Stimulated activated CD4-positive, alpha-beta T cell treated with anti-CD3 and anti-CD28 coated beads, Interleukin-12 subunit alpha, Interleukin-12 subunit beta, amount 100 ng/mL, for 48 hours (primary cell): ENCODE measurements at places on chromosomes 1 and 21.

DNA sequence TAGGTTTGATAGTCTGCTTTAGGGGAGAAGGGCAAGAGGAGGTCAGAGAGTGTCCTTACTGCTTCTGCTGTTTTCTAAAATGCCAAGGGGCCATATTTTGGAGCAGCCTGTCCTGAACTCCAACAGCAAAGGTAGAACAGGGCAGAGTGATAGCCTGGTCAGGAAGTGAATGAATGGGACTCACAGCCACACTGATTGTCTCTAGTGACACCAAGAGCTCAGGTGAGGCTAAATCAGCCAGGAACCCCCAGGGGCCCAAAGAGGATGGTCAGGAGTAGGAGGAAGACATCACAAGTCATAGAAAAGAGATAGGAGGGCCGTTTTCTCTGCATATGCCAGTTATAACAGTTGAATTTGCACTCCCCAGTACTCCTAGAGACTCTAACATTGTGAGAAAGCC lies 97.4 kb upstream of the DUSP10 start:
- no peak for DNase-seq

GRCh38 chr1:204199579-204199978 lies 3.3 kb upstream of the KISS1 start:
- no peak for DNase-seq

- DNase-seq: no peak
These were observed 39.1 kb downstream of the COL11A1 start for GRCh38 chr1:103069201-103069600.

- no peak for DNase-seq
These were observed 3.5 kb downstream of the GNAT2 start for GRCh38 chr1:109615879-109616278.

GRCh38 chr1:205735218-205735617 lies 14.8 kb downstream of the NUCKS1 start:
- no peak for DNase-seq

DNA sequence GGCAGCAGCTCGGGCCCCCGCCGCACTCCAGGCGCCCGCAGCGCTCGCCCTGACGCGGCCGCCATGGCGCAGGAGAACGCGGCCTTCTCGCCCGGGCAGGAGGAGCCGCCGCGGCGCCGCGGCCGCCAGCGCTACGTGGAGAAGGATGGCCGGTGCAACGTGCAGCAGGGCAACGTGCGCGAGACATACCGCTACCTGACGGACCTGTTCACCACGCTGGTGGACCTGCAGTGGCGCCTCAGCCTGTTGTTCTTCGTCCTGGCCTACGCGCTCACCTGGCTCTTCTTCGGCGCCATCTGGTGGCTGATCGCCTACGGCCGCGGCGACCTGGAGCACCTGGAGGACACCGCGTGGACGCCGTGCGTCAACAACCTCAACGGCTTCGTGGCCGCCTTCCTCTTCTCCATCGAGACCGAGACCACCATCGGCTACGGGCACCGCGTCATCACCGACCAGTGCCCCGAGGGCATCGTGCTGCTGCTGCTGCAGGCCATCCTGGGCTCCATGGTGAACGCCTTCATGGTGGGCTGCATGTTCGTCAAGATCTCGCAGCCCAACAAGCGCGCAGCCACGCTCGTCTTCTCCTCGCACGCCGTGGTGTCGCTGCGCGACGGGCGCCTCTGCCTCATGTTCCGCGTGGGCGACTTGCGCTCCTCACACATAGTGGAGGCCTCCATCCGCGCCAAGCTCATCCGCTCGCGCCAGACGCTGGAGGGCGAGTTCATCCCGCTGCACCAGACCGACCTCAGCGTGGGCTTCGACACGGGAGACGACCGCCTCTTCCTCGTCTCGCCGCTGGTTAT lies 2.8 kb downstream of the KCNJ9 start:
- peak; percentile 67 for DNase-seq
